ENCODE measurements at places on chromosomes 3 and 15. TPM values are rescaled to one million over a fixed set of nuclear protein-coding genes. Genes with fewer than 3 reads are reported as not detected.

CAV3 gene
- not detected for total RNA-seq

RBP2 gene
- total RNA-seq: not detected

LMOD3 gene
- not detected for total RNA-seq

CCDC66 gene
- 27.0 TPM for total RNA-seq

CPLX3 gene
- total RNA-seq: 0.19 TPM

SLC49A4 gene
- total RNA-seq: 1.9 TPM

FETUB gene
- total RNA-seq: not detected

CERS3 gene
- 1.0 TPM for total RNA-seq

BHLHE40 gene
- total RNA-seq: 527 TPM

MDFIC2 gene
- not detected for total RNA-seq

ANKUB1 gene
- not detected for total RNA-seq

TRPM1 gene
- total RNA-seq: not detected

CHRNA5 gene
- 5.9 TPM for total RNA-seq

PLXND1 gene
- 7.4 TPM for total RNA-seq

POC1A gene
- total RNA-seq: 28.1 TPM
